ENCODE measurements at places on chromosomes 7 and 10. TPM values are rescaled to one million over a fixed set of nuclear protein-coding genes. Genes with fewer than 3 reads are reported as not detected.
A peak's percentile ranks its signal among the peaks of the same experiment; 100 is the strongest.

- no peak overlapping the region for H3K27ac ChIP-seq
- no peaks in the 10 kb centered on the region for H3K36me3 ChIP-seq
- no peak overlapping the region for H3K4me3 ChIP-seq
- H3K27me3 ChIP-seq, result no peaks in the 10 kb centered on the region
- peaks cover 10% of the 10 kb centered on the region for H3K4me1 ChIP-seq
These were observed 5.0 kb upstream of the FAM20C start for GRCh38 chr7:187227-187927.

DNA sequence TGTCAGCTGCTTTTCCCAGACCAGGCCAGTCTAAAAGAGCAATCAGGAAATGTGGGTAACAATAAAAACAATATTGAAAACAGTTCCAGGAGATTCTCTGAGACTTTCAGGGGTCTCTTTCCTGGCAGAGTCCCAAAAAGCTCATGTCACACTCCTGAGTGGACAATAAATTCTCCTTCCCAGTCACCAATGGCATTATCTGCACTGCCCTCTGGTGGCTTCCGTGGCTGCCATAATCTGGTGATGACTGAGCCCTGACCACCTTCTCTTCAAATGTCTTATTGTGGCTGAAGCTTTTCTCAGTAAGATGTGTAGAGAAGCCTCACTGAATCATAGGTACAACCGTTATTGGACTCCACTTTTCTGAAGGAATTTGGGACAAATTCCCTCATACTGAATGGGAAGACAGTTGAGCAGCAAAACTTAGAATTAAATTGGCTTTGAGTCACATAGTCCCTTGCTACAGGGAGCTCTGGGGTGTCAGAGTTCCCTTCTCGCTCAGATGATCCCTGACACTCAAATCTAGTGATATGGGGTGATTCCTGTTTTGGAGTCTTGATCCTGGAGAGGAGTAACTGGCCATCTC, 24.4 kb upstream of the ASAH2 start:
- H3K27me3 ChIP-seq, result peaks cover 15% of the 10 kb centered on the region
- H3K4me3 ChIP-seq, result no peak overlapping the region
- H3K27ac ChIP-seq, result no peak overlapping the region
- DNase-seq, result no peak
- H3K36me3 ChIP-seq, result no peaks in the 10 kb centered on the region
- no peaks in the 10 kb centered on the region for H3K4me1 ChIP-seq

DNA sequence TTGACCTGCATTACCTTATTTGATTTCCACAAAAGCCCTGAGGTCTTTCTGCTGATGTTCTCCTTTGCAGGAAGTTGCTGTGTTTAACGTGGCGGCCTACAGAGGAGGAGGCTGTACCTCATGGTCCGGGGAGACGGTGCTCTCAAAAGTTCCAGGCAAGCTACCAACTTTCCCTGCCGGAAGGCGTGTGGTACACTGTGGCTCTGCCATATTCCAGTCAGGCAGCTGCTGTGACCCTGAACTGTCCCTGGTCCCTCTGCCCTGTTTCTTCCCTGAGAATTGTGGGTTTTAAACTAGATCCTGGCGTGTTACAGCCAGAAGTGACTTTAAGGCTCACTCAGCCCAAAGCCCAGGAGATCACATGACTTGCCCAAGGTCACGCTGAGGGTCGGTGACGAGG, 139.2 kb downstream of the TEX36 start:
- peaks cover 4% of the 10 kb centered on the region for H3K27me3 ChIP-seq
- DNase-seq, result no peak
- H3K4me1 ChIP-seq, result no peaks in the 10 kb centered on the region
- no peak overlapping the region for H3K27ac ChIP-seq

- H3K36me3 ChIP-seq, result no peaks in the 10 kb centered on the region
- H3K4me3 ChIP-seq, result no peak overlapping the region
- H3K4me1 ChIP-seq, result peaks cover 4% of the 10 kb centered on the region
These were observed 3.8 kb upstream of the CAV2 start for GRCh38 chr7:116495736-116496135.

GRCh38 chr7:66736892-66737291, 3.6 kb upstream of the RABGEF1 start:
- peaks cover 4% of the 10 kb centered on the region for H3K4me1 ChIP-seq
- H3K36me3 ChIP-seq, result no peaks in the 10 kb centered on the region
- H3K4me3 ChIP-seq, result no peak overlapping the region

DNA sequence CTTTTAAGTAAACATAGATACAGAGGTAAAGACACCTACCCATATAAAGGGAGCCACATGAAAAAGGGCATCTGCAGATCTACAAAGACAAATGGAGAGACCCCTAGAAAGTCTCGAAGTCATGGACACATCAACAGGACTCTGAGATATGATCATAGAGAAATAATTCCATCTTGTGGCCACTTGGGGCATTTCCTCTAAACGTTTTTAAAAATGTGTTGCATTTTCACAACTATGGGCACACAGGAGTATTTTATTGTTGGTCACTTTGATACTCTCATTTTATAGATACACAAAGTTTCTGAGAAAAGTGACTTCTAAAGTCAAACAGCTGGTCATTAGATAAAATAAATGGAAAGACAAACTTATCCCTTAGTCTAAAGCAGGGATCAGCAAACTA, 87.1 kb downstream of the CRTAC1 start:
- H3K36me3 ChIP-seq, result no peaks in the 10 kb centered on the region
- H3K27me3 ChIP-seq, result no peaks in the 10 kb centered on the region
- H3K4me1 ChIP-seq, result no peaks in the 10 kb centered on the region
- no peak for DNase-seq
- H3K4me3 ChIP-seq, result no peak overlapping the region
- H3K27ac ChIP-seq, result no peak overlapping the region

- peak; percentile 92 for DNase-seq
- H3K4me3 ChIP-seq, result peak overlapping the region; percentile 30
- no peaks in the 10 kb centered on the region for H3K27me3 ChIP-seq
- peak overlapping the region; percentile 84 for H3K27ac ChIP-seq
- H3K4me1 ChIP-seq, result peaks cover 49% of the 10 kb centered on the region
These were observed 3.9 kb upstream of the ITGB1 start for GRCh38 chr10:32961895-32962369.

GRCh38 chr7:112572669-112573301, 92.0 kb downstream of the LSMEM1 start:
- no peak overlapping the region for H3K4me3 ChIP-seq

DNA sequence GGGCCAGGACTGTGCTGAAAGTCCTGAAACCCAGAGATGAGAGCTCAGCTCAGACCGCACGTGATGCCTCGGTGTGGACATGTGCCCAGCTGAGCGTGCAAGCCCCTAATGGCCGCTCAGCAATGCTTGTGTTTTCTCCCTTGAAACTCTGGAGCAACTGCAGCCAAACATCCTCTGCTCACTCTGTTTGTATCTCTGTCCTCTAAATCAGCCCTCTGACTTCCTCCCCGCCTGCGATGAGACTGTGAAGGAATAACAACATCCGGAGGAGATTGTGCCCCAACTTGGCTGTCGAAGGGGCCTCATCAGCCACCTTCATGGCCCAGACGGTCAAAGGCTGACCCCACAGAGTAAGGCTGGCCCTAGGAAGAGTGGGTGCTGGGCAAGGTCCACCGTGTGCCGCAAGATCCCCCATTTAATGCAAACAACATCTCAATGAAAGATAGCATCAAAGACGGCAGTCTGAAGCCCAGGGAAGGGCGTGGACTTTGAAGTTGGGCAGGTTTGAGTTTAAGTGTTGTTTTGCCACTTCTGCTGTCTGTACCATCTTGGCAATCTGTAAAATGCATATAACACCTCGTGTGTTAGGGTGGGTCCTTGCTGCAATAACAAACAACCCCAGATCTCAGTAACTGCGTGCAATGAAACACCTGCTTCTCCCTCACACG, 39.9 kb downstream of the CALML3 start:
- no peaks in the 10 kb centered on the region for H3K36me3 ChIP-seq
- H3K27me3 ChIP-seq, result no peaks in the 10 kb centered on the region
- no peak overlapping the region for H3K4me3 ChIP-seq
- DNase-seq, result no peak
- peaks cover 46% of the 10 kb centered on the region for H3K4me1 ChIP-seq
- H3K27ac ChIP-seq, result peak overlapping the region; percentile 45

GRCh38 chr10:11670381-11670780, 58.9 kb upstream of the USP6NL start:
- DNase-seq, result no peak
- H3K4me1 ChIP-seq, result no peaks in the 10 kb centered on the region
- no peak overlapping the region for H3K27ac ChIP-seq
- H3K4me3 ChIP-seq, result no peak overlapping the region
- H3K36me3 ChIP-seq, result no peaks in the 10 kb centered on the region

DNA sequence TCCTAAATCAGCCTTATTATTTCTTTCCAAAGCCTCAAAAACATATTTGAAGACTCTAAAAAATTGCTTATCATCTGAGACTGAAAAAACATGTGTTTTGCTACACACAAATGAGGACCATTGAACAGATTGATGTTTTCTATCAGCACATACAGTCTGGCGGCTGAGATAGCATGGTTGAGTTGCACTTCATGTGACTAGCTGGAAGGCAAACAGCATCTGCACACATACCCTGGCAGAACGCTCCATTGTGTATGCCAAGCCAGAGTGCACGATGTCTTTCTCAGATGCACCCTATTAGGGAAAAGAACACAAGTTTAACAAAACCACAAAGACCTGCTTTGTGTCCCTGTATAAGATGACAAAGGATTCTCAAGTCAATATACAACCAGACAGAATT, 33.0 kb downstream of the FAM25A start:
- H3K4me3 ChIP-seq, result no peak overlapping the region
- peaks cover 10% of the 10 kb centered on the region for H3K4me1 ChIP-seq
- H3K36me3 ChIP-seq, result peaks cover 35% of the 10 kb centered on the region
- no peak overlapping the region for H3K27ac ChIP-seq
- no peaks in the 10 kb centered on the region for H3K27me3 ChIP-seq

GRCh38 chr7:40014376-40014775, 64.3 kb downstream of the CDK13 start:
- peaks cover 9% of the 10 kb centered on the region for H3K36me3 ChIP-seq
- no peak overlapping the region for H3K27ac ChIP-seq
- H3K27me3 ChIP-seq, result no peaks in the 10 kb centered on the region
- H3K4me1 ChIP-seq, result peaks cover 4% of the 10 kb centered on the region

DNA sequence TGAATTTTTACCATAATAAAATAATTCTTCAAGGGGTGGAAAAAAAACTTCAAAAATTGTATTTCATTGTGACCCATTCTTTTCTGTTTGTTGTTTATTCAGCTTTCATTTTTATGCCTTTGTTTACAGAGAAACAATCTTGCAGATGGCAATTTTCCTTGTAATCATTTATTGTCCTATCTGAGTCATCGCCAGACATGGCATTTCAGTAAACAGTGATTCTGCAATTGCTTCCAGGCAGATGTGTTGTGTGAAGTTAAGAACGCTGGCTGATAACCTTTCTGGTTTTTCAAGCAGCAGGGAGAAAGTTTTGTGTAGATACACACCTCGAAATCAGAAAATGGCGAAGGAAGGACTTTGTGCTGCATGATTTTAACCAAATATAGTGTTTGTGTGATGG, 80.7 kb upstream of the RPA3 start:
- peaks cover 4% of the 10 kb centered on the region for H3K4me1 ChIP-seq
- DNase-seq, result no peak
- no peaks in the 10 kb centered on the region for H3K36me3 ChIP-seq
- no peaks in the 10 kb centered on the region for H3K27me3 ChIP-seq
- no peak overlapping the region for H3K27ac ChIP-seq

- no peaks in the 10 kb centered on the region for H3K36me3 ChIP-seq
- no peak overlapping the region for H3K4me3 ChIP-seq
- no peaks in the 10 kb centered on the region for H3K4me1 ChIP-seq
- H3K27me3 ChIP-seq, result no peaks in the 10 kb centered on the region
- H3K27ac ChIP-seq, result no peak overlapping the region
- DNase-seq, result no peak
These were observed 260.0 kb downstream of the GRID1 start for GRCh38 chr10:86106616-86107015.

DNA sequence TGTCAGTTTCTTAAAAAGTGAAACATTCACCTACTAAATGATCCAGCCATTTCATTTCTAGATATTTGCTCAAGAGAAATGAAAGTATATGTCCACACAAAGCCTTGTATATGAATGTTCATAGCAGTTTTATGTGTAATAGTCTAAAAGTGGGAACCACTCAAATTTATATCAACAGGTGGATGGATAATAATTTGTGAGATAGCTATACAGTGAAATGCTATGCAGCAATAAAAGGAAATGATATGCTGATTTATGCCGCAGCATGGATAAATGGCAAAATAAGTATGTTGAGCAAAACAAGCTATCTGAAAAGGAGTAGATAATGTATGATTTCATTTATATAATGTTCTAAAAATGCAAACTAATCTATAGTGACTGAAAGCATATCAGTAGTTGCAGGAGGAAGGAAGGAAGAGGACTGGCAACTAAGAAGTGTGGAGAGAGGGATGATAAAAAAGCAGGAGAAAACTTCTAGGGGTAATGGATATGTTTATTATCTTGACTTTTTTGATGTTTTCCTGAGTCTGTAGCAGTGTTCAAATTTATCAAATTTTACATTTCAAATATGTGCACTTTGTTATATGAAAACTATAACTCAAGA, 80.6 kb downstream of the ABCB5 start:
- H3K4me1 ChIP-seq, result no peaks in the 10 kb centered on the region
- H3K27ac ChIP-seq, result no peak overlapping the region
- no peak for DNase-seq
- no peaks in the 10 kb centered on the region for H3K27me3 ChIP-seq
- H3K36me3 ChIP-seq, result no peaks in the 10 kb centered on the region

GRCh38 chr7:8184221-8184620, 77.7 kb downstream of the ICA1 start:
- H3K4me3 ChIP-seq, result no peak overlapping the region
- no peaks in the 10 kb centered on the region for H3K4me1 ChIP-seq
- no peak for DNase-seq
- H3K36me3 ChIP-seq, result no peaks in the 10 kb centered on the region
- no peaks in the 10 kb centered on the region for H3K27me3 ChIP-seq
- H3K27ac ChIP-seq, result no peak overlapping the region

DNA sequence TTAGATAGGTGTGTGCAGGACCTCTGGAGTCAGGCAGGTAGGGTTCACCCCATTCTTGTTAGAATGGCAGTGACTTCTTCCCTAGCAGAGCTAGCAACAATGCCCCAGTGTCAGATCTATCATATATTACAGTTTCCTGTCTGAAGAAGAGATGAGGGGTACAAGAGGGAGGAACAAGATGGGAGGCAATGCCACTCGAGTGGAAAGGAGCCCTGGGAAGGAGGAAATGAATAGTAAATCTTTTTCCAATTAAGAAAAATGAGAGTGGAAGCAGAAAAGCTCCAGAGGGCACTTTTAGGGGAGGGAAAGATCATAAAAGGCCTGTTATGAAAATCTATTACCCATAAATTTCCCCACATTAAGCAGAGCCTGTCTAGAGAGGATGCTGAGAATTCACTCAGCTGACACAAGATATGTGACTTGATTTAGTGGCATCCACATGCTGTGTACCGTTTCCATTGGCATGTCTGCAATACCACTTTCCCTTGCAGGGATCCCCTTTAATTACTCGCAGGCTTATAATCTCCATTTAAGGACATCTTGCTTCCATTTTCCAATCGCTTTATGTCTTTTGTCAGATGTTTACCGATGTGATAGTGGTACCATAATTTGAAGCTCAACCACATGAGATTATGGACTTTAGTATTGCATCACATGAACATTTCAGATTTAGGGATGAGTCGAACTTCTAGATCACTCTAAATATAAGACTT, 70.0 kb upstream of the AGBL3 start:
- H3K27ac ChIP-seq, result no peak overlapping the region
- H3K4me1 ChIP-seq, result peaks cover 25% of the 10 kb centered on the region

The CAV2 gene
- total RNA-seq, result 161 TPM

The OR6V1 gene
- not detected for total RNA-seq

The GATA3 gene
- total RNA-seq, result 17.6 TPM

The SEC61A2 gene
- total RNA-seq, result 14.3 TPM

The CFAP70 gene
- 1.3 TPM for total RNA-seq

The PNLIPRP2 gene
- not detected for total RNA-seq

The CHAT gene
- 1.00 TPM for total RNA-seq

The RPP38 gene
- total RNA-seq, result 17.6 TPM

The VSTM4 gene
- total RNA-seq, result 1.1 TPM
